ENCODE measurements at places on chromosomes 7 and 10.

DNA sequence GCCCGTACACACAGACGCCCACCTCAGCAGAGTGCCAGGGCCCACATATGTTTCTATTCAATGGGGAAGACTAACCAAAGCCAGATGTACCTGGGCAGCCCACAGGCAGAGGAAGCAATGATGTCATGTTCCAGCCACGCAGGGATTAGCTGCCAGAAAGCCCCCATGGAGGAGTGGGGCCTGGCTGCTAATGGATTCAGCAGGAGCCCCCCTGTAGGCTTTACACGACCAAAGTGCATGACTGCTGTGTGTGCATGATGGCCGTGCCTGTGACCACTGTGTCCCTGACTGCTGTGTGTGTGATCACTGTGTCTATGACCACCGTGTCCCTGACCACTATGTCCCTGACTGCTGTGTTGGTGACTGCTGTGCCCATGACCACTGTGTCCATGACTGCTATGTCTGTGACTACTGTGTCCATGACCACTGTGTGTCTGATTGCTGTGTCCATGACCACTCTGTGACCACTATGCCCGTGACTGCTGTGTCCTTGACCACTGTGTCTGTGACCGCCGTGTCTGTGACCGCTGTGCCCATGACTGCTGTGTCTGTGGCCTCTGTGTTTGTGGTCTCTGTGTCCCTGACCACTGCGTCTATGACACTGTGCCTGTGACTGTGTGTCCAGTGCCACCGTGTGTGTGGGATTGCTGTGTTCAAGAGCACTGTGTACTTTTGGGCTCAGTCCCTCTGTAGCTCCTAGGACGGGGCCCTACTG lies 409.3 kb downstream of the RPS24 start:
- DNase-seq = no peak

DNA sequence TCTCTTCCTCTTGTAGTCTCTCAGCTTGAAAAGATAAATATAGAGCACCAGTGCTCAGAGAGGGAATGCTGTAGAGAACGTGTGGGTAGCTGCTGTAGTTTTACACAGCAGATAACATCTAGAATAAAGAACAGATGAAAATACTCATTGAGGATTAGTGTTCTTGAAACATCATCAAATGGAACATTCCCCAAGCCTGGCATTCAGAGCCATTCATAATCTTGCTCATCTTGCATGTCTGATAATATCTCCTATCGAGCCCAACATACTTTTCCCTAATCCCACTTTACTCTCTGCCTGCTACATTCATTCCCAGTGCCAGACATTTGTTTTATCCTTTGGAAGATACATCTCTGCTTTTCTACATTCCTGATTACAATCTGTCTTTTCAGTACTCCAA lies 35.2 kb downstream of the MCU start:
- no peak for DNase-seq

- no peak for DNase-seq
These were observed 60.7 kb downstream of the LHPP start for GRCh38 chr10:124522131-124522932.

DNA sequence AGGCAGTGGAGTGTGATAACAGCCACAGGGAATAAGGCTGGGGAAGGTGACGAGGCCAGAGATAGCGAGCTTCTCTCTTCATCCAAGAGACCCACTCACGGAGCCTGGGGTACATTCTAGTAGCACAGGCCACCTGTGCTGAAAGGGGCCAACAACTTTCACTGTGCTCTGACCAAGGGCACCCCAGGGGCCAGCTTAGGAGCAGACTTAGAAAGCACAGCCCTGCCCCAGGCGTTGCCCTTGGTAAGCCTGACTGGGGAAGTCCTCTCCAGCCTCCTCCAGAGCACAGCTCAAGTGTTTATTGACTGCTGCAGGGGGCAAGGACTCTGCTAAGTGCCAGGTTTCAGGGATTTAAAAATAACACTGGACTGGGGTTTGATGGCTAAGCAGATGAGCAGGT lies 44.7 kb downstream of the EBF3 start:
- no peak for DNase-seq

Measured in central memory CD8-positive, alpha-beta T cell (primary cell).